ENCODE measurements at places on chromosomes 16 and 17.
A peak's percentile ranks its signal among the peaks of the same experiment; 100 is the strongest.

DNA sequence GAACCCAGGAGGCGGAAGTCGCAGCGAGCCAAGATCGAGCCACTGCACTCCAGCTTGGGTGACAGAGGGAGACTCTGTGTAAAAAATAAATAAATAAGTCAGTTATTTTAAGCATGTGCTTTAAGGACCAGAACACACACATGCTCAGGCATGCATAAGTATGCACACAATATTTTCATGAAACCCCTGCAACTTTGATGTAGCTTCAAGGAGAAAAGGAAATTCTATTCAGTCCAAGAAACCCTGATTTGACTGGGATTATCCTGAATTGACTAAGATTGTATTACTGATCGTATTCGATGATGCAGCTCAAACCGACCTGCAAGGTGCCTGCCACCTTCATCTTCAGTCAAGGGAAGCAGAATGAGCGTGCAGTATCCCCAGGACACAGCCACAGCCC is 841 bp downstream of the TEKT5 start:
- no peak for DNase-seq

- DNase-seq: peak; percentile 99
These were observed 797 bp downstream of the PRCD start for GRCh38 chr17:76540381-76541300.

DNA sequence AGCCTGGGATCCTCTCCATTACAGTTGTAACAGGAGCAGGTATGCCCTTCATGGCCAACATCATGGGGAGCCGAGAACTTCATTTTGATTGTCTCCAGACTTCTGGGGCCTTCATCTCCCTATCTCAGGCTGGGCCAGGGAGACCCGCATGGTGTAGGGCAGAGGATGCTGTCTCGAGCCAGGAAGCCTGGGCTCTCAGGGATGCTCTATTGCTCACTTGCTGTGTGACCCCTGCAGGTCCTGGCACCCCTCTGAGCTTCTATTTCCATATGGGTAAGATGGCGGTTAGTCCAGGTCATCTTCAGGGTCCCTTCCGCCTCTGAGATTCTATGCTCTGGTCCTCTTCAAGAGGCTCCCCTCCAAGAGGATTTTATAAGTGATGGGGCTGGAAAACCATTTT is 20.6 kb upstream of the RNF135 start:
- DNase-seq: no peak

DNA sequence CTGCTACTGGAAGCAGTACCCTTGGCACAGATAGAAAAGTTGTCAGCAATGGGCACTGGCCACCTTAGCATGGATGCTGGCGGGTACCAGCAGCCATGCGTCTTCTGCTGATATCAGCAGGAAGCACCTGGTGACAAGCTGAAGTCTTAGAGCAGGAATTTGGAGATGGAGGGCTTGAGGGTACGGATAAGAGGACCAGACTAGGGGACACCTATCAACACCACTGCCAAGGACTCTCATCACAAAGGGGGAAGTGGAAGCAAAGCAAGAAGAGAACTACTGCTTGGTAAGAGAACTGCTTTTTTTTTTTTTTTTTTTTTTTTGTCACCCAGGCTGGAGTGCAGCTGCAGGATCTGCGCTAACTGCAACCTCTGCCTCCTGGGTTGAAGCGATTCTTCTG is 35.4 kb upstream of the LYRM9 start:
- DNase-seq: no peak

DNA sequence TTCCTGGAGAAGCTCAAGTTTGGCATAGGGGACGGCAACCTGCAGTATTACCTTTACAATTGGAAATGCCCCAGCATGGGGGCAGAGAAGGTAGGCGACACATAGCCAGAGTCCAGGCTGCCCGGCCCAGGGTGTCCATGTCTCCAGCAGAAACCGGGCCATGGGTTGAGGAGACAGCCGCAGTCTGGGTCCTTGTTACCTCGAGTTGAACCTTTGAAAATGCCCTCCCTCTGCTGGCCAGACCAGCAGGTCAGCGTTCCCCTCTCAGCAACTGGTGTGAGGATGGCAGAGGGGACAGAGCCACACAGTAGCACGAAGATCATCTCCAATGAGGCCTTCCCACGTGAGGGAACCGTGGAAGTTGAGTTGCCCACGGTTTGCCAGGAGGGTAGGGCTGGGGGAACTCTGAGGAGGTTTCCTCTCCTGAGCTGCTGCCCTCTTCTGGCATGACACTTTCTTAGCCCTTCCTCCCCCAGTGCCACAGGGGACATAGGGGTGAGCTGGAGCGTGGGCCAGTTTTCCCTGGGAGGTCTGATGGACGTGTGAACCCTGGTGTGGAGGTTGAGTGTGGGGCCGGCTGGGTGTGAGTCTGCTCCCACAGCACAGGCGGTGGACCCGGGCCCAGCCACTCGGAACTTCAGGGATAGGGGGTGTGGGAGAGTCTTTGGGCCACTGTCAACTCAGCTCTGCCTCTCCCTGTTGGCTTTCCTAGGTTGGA is 27.2 kb downstream of the PLCD3 start:
- no peak for DNase-seq
